ENCODE measurements at places on chromosomes 5 and 9.

DNA sequence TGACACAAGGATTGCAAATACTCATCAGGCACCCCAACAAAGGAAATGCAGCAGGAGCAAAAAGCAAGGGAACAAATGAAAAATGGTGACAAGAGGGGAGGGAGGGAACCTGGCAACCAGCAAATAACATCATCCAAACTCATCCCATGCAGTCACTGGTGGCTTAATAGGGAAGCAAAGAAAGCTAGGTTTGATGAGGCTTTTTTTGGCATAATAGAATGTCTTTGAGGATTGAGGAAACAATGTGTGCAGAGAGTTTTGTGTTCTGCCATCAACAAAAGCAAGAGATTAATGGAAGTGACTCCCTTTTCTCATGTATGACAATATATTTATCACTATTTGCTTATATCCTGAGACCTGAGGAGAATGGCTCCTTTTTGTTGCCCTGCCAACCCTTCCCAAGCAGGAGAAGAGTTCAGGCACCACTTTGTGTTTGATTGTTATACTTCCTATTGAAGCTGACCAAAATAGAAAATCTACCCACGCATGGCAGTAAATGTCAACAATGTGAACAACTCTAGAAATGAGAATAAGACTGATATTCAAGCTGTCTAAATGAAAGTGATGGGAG is 375.7 kb downstream of the CAAP1 start:
- no peak for DNase-seq

DNA sequence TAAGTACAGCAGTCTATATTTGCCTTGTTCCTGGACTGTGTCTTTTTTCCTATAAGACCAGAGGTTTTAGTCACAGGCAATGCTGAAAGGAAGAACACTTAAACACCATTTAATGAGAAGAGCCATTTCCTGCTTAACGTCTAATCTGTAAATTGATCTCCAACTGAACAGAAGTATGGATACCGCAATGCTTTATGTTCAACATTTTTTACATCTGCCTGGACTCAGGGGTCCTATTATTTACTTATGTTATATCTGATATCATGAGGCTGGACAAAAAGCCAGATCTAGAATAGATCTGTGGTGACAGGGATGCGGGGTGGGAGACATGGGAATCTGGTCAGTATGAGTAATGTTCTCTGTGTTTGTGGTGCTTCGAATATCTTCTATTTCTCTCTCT is 334.6 kb upstream of the MPDZ start:
- no peak for DNase-seq

DNA sequence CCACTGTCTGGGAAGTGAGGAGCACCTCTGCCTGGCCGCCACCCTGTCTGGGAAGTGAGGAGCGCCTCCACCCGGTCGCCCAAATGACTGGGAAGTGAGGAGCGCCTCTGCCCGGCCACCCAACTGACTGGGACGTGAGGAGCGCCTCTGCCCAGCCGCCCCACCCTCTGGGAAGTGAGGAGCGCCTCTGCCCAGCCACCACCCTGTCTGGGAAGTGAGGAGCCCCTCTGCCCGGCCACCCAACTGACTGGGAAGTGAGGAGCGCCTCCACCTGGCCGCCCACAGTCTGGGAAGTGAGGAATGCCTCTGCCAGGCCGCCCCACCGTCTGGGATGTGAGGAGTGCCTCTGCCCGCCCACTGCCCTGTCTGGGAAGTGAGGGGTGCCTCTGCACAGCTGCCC is 32.9 kb downstream of the SAXO1 start:
- DNase-seq: no peak

- peak; percentile 9 for DNase-seq
Measured at GRCh38 chr5:56264417-56265025, 31.4 kb upstream of the ANKRD55 start.

- DNase-seq: no peak
Measured at GRCh38 chr5:76163111-76163628, 80.0 kb downstream of the SV2C start.

GRCh38 chr5:124262470-124262869 is 484.0 kb downstream of the ZNF608 start:
- no peak for DNase-seq

- no peak for DNase-seq
Measured at GRCh38 chr9:124306098-124306735, 48.5 kb downstream of the NEK6 start.

DNA sequence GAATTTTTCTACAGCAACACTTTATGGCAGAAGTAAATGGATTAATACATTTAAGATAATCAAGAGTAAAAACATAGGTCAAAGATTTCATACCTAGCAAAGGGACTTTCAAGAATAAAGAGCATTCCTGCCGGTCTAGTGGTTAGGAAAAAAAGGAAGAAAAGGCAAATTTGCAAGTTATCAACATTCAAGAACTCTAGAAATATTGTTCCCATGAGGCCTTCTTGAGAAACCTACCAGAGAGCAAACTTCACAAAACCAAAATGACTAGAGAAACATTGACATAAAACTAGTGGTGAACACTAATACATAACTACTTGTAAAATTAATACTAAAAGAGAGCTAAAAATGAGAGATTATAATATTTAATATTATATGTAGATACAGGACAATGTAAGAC is 320.2 kb upstream of the RGMB start:
- DNase-seq: no peak

- no peak for DNase-seq
Measured at GRCh38 chr5:29796013-29796412, 1397.5 kb upstream of the CDH6 start.

DNA sequence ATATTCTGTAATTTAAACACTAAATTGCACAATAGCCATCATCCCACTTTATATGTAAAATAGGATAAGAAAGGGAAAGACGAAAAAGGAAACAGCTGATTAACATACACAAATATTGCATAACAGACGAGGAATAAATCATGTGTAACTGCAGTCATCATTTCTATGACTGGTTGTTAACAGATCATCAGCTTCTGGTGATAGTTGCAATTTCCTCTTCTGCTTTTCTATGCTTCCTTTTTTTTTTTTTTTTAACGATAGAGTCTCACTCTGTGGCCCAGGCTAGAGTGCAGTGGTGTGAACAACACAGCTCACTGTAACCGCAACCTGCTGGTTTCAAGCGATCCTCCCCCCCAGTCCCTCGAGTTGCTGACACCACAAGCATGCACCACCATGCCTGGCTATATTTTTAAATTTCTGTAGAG is 22.5 kb upstream of the JAKMIP2 start:
- DNase-seq: no peak

DNA sequence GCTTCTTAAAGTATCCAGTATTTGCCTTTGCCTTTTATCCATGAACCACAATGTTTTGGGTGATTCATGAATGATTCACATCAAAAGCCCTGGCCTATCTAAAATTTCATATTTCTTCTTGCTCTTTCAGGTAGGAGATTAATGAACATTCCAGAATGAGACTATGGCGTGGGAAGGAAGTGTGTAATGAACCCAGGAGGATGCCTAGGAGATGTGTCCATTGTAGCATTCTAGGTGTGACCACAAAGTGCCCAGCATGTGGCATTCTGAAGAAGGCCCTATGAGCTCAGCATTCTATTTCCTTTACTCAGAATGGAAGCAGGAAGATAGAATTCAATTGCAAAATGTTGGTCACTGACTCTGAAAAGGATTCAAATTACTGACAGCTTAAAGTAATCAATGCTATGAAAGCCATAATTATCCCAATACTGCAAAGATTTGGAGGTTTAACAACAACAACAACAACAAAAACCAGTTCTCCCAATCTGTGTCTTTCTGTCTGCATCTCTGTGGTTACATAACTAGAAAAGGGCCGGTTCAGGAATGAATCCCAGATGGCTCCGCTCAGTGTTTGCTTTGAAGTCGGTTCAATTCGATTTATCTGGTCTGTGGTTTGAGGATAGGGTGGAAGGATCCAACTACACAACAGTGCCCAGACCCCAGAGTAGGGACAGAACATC is 126.7 kb downstream of the FOXD1 start:
- no peak for DNase-seq

All from CD4-positive, alpha-beta T cell treated with Interleukin-6 at 100 ng/mL for 8 hours (primary cell).